Neuronal stem cell (in vitro differentiated cells): ENCODE measurements at places on chromosomes 12 and 14.
A peak's percentile ranks its signal among the peaks of the same experiment; 100 is the strongest.

- DNase-seq, result no peak
Observed at GRCh38 chr12:11457996-11458645, 62.8 kb upstream of the PRB2 start.

GRCh38 chr14:77709412-77709811, 1.5 kb downstream of the SLIRP start:
- no peak for DNase-seq

- no peak for DNase-seq
Observed at GRCh38 chr14:80446356-80446755, 235.1 kb upstream of the DIO2 start.

DNA sequence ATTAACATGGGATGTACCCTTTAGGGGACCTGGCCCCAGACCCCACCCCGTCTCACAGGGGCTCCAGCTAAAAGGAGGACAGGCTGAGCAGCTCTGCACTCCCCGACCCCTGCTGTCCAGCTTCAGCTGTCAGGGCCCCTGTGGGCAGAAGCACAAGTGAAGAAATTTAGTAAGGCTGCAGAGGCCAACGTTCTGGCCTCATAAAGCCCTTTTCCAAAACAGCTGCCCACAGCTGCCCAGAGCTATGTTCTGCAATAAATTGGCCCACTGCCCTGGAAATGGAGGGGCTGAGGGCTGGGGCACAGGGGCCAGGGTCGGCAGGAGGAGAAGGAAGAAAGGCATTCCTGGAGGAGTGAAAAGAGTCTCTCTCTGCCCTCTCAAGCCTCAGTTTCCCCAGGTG, 357.1 kb downstream of the BCL11B start:
- no peak for DNase-seq

GRCh38 chr14:77369285-77369684, 7.6 kb downstream of the TMED8 start:
- DNase-seq, result no peak

GRCh38 chr12:91562476-91562875, 379.9 kb upstream of the DCN start:
- no peak for DNase-seq

- DNase-seq, result no peak
Observed at GRCh38 chr14:104522926-104523545, 56.5 kb upstream of the C14orf180 start.

DNA sequence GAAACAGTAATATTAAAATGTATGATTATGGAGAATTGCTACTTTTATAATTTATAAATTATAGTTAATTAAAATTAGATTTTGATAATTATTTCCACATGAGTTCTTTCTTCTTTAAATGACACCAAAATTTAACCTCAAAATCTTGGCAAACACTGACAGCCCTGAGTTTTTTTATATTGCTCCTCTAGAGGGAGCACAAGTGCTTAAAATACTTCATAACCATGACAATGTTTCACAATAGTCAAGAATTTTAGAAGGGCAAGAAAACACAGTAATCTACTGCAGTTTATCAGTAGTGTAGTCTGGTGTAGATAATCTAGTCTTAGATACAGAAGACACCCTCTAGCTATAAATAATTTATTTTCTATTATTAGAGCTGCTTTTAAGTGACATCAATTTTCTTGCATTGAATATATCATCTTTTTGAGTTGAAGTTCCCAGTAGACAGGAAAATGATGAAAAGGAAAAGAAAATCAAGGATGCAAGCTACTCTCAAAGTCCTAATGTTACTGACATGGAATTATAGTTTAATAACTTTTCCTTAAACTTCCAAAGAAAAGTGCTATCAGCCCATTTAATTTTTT, 14.3 kb upstream of the PTGER2 start:
- DNase-seq, result no peak

- no peak for DNase-seq
Observed at GRCh38 chr14:80771201-80771600, 170.3 kb downstream of the CEP128 start.

- DNase-seq, result no peak
Observed at GRCh38 chr14:31435276-31435675, 14.9 kb upstream of the HEATR5A start.

DNA sequence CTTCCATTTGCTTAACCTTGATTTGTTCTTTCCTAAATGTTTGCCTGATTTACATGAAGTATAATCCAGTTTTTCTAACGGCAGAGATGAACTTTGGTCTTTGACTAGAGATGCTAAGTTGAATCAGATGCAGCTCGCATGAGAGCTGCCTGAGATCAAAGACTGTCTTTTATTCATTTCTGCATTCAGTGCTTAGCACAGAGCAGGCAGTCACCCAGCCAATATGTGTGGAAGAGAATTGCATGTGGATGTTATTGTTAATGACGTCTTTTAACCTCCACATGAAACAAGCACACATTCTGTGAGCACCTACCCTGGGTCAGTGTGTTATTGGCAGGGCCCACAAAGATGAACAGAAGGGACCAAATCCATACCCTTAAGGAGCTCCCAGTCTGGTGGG, 99.2 kb downstream of the SLC5A8 start:
- DNase-seq, result no peak

DNA sequence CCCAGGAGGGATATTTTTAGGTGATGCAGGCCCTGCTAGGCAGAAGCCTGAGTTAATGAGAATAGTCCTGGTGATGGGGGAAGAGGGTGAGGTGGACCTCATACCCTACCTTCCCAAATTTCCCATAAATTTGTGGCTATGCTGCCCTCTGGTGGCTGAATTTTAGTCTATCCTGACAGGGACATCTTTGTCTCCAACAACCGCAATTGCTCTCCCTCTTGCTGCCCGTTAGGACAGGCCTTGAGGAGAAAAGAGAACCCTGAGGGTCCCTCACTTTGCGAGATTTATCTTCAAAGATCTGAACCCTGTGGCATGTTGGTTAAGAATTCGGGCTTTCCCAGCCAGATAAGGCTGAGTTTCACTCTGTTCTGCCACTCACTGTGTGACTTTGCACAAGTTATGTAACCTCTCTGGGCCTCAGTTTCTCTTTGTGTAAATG, 9.8 kb upstream of the ZNF385A start:
- no peak for DNase-seq

DNA sequence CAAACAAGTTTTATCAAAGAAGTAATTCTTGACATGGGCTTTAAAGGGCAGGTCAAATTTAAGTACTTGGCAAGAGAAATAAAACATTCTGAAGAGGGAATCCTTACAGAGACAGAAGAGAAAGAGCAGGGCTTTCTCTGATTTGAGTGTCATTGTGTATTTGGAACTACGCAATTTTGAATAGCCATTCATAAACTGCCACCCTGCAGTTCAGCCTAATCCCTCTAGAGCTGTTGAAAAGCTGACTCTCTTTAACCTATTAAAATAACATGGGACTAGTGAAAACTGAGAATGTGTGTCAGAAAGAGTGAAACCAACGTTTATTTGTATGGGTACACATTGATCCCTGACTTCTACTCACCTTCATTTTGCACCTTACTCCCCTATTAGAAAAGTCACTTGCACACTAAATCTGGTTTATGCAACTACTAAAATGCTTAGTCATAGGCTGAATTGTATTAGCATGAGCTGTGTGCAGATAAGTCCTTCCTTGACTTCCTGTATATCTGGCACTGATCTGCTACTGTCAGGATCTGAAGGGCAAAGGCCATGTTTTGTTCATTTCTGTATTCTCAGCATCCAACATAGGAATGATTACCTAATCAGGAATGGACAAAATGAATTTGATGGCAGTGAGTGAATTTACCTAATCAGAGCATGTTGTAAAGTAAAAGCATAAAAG, 458.9 kb downstream of the NOVA1 start:
- DNase-seq, result peak; percentile 20

- DNase-seq, result no peak
Observed at GRCh38 chr14:48289701-48290100, 614.3 kb upstream of the MDGA2 start.

DNA sequence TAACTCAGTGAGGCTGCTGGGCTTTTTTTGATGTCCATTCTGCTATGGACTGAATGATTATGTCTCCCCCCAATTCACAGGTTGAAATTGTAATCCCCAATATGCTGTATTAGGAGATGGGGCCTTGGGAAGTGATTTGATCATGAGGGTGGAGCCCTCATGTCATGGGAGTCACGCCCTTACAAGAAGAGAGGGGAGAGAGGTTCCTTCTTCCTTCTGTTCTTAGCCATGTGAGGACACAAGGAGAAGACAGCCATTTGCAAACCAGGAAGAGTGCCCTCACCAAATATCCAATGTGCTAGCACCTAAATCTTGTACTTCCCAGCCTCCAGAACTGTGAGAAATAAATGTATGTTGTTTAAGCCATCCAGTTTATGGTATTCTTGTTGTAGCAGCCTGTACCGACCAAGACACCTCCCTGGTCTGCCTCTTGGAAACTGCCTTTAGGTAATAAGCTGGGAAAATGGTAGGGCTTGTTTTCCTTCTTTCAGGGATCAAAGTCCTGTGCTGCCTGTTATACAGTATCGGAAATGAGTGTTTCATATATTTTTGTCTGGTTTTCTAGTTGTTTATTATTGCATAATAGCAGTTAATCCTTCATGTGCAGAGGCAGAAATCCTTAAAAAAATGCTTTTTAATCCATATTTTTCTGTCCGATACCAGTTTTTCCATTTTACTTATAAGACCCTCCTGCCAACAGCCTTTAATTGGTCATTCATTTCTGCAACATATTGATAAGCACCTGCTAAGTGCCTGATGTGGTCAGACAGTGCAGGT, 16.3 kb downstream of the BORCS5 start:
- DNase-seq, result no peak

DNA sequence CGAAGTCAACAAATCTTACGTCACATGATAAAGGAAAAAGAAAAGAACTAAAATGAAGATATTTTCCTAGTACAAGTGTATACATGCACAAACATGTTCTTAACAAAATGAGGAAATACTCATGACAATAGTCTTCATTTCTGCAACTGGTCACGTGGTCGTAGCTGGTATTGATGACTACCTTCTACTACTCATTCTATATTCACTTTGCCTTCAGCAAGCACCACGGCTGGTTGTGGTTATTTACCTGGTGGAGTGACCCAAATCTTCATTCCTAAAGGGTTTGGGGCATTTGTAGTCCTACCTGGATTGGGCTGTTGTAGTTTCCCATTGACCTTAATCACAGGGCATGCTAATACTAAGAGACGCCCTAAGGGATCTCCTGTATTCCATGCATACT, 51.2 kb downstream of the FIGNL2 start:
- no peak for DNase-seq

GRCh38 chr12:54364413-54364812, at the start of gene GPR84:
Gene GPR84 (minus strand): TSS chr12:54364486. CDS start chr12:54363851, 635 bp downstream.
- DNase-seq, result no peak

DNA sequence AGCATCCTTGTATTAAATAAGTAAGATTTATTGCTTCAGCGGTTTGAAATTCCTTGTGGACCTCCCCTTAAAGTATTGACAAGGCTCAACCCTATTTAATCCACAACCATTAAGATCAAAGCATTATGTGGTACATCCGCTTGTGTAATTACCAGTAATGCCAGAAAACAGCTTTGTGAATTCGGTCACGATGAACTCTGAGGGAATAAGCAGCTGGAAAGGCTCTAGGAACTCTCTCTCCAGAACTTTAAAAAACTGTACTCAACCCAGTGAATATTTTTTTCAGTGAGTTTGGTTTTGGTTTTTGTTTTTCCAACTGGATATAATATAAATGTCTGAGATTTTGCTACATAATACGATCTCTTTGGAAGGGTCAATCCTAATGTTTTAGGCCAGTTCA, 49.3 kb upstream of the DIO2 start:
- no peak for DNase-seq

GRCh38 chr14:103000291-103000921, 56.9 kb downstream of the CDC42BPB start:
- DNase-seq, result no peak

DNA sequence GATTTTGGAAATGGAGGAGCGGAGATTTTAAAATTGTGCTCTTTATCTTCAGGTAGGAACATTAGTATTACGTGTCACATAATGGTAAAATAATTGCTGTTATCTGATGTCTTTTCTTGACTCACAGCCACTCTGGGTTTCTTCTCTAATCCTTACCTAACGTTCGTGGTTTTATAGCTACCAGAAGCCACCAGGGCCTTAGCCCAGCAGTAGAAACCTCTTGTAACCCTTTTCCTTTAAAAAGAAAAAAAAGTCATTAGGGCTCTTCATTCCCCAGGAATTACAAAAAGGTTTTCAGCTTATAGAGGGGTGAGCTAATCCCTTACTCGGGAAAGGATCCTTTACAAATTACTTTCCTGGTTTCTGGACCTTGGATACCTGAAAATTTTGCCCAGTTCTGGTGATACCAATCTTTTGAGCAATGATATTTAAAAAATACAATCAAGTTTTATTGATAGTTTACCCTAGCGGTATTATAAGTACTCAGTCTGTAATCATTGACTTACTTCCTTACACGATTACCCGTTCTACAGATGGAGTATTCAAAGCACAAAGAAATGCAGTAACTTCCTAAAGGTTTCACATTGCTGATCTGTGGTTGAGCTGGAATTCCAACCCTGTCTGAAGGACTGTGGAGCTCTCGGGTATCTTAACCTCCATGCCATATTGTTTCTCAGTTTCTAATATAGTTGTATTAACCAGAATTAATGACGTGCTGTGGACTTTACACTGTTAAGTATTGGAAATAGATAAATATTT, 1.6 kb downstream of the GABARAPL1 start:
- no peak for DNase-seq

DNA sequence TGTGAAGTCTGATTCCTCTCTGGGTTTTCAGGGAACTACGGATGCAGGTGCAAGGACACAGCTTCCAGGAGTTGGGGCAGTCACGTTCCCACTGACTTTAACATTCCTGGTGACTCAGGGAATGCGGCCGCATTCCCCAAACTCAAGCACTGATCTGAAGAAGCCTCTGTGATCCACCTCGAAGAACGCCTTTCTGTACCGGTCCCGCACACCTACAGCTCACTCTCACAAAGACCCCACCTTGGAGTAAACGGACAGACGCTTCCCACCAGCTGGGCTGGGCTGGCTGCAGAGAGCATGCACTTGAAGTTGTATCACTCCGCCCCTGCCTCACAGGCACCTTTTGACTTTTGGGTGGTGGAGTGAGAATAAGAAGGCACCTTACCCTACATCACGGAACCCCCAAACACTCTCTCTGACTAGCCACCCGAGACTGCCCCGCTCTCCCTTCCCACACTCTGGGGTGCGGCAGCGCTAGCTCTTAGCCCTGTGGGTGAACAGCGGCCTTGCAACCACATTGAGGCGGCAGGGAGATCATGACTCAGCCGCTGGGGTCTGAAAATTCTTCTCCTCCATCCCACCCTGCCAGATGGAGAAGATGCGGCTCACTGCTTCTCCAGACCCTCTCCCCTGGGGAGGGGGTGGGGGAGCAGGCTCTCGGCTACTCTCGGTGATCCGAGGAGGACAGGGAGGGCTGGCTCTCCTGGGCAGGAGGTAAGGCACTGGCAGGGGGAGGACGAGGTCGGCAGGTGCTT, 23.7 kb upstream of the HDAC7 start:
- no peak for DNase-seq

GRCh38 chr14:91175291-91176201, 61.7 kb downstream of the DGLUCY start:
- no peak for DNase-seq

GRCh38 chr14:94423453-94424056, 29.0 kb downstream of the SERPINA11 start:
- peak; percentile 72 for DNase-seq

GRCh38 chr14:68518761-68519670, 273.9 kb downstream of the ZFP36L1 start:
- no peak for DNase-seq
